ENCODE measurements at places on chromosomes 2 and 18. TPM values are rescaled to one million over a fixed set of nuclear protein-coding genes. Genes with fewer than 3 reads are reported as not detected.

Gene UNC80
- total RNA-seq: not detected

Gene IL18RAP
- not detected for total RNA-seq

Gene SIX3
- not detected for total RNA-seq

Gene LRP2
- 0.10 TPM for total RNA-seq

Gene RNF103
- total RNA-seq: 9.0 TPM
